Stimulated activated CD8-positive, alpha-beta memory T cell treated with anti-CD3 and anti-CD28 coated beads, Interleukin-7, amount 100 ng/mL, for 1 hour (primary cell): ENCODE measurements at places on chromosomes 5 and 9.

DNA sequence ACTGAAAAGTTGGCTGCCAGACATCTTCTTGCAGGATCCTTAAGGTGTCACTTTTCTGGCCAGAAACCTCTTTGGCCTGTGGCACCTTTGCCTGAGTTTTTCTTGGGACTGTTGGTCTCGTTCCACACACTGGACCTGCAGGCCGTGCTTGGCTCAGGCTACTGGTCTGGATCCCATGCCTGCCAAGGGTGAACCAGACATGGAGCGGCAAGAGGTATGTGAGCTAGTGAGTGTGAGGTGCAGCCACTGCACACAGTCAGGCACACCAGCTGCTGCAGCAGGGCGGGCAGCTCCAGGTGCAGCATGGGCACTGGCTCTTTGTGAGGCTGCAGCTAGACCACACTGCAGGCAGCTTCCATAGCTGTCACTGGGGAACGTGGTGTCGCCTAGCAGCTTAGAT, 47.9 kb downstream of the NDUFAF2 start:
- no peak for DNase-seq

- DNase-seq, result no peak
These were observed 133.6 kb upstream of the CDKN2B start for GRCh38 chr9:22142671-22143070.

DNA sequence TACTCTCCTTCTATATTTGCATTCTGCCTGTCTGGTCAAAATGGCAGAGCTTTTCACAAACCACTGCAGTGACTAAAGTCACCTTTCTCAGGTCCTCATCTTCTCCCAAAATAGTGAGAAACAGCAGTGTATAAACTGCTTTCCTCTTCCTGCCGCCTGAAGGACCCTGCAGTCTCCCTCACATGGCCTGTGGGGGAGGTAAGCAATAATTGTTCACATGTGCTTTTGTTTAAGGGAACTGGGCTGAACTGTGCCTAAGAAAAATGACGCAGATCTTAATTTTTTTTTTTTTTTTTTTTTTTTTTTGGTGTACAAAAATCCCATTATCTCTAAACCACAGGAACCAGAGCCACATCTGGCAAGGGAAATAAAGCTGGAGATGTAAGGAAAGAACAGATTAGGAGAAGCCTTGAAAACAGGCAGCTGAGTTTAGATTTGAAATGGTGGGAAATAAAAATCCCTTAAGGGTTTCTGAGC, 131.7 kb upstream of the VLDLR start:
- DNase-seq, result no peak

- no peak for DNase-seq
These were observed 19.8 kb downstream of the TRIP13 start for GRCh38 chr5:912280-913091.

DNA sequence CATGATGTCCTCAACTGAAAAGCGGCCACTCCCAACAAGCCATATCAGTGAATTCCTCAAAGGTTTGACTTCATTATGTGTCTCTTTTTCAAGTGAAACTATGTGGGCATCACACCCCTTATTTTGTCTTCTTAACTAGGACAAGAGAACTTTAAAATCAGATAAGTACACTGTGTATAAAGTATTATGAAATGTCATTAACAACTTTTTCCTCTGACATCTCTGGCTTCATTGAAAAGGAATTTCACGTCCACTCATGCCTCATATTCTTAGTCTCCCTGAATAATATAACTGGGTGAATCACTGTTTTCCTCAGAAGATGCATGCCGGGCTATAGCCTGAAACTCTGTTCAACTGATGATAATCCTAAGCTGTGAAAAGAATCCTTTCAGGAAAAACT, 415.8 kb downstream of the ACTL7B start:
- DNase-seq, result no peak

- DNase-seq, result no peak
These were observed 285.2 kb downstream of the CDH12 start for GRCh38 chr5:22567983-22568382.

GRCh38 chr9:5582835-5583195, 46.1 kb upstream of the RIC1 start:
- no peak for DNase-seq

GRCh38 chr5:34487159-34487879, 168.8 kb upstream of the RAI14 start:
- no peak for DNase-seq

DNA sequence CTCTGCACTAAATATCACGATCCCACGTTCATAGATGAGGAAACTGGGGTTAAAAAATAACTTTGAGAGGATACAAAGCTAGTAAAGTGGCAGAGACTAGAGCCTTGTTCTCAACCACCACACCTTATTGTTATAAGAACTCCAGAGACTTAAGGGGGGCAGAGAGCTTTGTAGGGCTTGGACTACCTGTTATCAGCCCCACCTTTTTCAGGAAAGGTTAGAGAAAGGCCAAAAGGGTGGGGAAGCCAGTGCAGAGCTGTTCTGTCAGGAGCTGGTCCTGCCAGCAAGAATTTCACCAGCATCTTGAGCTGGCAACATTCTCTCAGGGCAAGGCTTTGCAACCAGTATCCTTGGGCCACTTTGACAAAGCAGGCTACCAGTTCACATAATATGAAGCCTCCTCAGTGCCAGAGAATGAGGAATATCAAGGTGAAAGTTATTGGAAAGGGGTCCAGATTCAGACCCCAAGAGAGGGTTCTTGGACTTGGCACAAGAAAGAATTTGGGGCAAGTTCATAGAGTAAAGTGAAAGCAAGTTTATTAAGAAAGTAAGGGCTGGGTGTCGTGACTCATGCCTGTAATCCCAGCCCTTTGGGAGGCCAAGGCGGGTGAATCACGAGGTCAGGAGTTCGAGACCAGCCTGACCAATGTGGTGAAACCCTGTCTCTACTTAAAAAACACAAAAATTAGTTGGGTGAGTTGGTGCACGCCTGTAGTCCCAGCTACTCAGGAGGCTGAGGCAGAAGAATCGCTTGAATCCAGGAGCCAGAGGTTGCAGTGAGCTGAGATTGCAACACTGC, 66.2 kb upstream of the CLINT1 start:
- no peak for DNase-seq

DNA sequence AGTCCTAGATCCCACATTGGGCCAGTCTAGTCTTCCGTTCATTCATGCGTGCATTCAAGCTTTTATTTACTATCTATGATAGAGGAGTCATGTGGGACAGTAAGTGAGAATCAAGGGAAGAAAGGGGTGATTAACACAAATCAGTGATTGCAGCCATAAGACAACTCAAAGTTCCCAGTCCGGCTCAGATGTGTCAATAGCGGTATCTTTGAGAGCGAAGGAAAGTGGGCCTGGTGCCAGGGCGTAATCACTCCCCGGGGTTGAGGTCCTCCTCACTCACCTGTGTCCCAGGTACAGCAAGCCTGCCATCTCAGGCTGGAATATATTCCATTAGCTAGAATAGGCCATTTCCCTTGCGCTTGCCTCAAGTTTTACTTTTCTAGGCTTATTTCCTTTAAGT, 196.3 kb downstream of the ATP10B start:
- no peak for DNase-seq

- no peak for DNase-seq
These were observed 7.7 kb upstream of the XPA start for GRCh38 chr9:97704851-97705250.

- DNase-seq, result no peak
These were observed 476.5 kb downstream of the SPATA31A7 start for GRCh38 chr9:61666310-61666709.

- no peak for DNase-seq
These were observed 13.6 kb downstream of the ARRDC3 start for GRCh38 chr5:91369480-91369879.

- DNase-seq, result no peak
These were observed 57.6 kb downstream of the PFDN1 start for GRCh38 chr5:140245341-140245740.

GRCh38 chr5:87048156-87048555, 219.5 kb upstream of the RASA1 start:
- DNase-seq, result no peak

GRCh38 chr9:123544007-123544827, 188.2 kb downstream of the CRB2 start:
- DNase-seq, result no peak

DNA sequence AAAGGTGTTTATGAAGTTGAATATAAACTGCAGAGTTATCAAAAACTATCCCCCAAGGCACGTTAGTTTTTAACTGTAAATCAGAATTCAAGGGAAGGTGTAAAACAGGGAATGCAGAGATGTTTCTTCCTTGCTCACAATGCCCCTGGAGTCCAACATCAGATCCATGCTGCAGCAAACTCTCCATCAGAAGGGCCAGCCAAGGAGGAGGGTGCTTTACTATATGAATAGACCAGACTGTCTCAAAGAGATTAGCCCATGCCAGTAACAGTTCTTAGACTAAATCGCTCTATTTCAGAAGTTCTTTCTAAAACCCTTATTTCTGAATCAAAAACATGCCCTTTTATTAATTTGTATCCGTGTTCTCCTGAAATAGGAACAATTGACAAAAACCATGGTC, 362.8 kb upstream of the RPS23 start:
- no peak for DNase-seq

DNA sequence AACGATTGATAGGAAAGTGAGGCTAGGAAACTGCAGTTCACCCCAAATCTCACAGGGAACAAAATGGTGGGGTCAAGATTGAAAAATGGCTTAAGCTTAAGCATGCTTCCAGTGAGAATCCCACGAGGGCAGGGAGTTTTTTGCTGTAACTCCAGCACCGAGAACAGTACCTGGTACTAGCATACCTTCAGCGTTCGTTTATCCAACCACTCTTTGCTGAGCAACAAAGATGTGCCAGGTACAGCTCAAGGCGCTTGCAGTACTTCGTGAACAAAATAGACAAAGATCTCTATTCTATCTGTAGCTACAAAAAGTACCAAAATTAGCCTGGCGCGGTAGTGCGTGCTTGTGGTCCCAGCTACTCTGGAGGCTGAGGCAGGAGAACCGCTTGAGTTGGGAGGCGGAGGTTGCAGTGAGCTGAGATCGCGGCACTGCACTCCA, 778 bp upstream of the PPP6C start:
- DNase-seq, result no peak

DNA sequence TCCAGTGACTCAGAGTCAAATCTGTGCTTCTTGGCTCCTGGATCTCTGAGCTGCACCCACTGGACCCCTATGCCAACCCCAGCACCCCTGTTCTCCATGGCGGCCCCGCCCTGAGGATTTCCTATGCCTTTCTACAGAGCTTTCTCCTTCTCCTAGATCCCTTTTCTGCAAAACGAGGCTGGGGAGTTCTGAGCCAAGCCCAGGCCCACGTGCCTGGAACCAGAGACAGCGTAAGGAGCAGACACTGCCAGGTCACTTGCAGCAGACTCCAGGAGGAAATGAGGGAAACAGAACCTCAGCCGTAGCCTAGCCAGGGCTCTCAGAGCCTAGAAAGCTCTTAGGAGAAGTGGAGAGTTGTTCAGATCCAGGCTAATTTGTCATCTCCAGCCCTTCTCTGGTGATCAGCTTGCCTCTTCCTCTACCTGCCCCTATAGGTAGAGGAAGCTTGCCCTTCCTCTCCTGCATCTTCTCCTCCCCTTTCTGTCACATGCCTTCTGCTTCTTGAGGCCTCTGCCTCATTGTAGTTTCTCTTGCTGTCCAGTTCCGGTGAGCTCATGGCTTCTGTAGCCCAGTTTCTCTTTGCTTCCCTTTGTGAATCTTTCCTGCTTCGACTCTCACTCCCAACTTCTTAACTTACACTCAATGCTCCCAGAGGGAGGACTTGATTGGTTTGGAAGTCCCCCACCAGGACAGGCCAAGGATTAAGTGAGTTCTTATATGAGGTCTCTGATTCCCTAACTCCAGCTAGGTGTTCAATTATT, 163.4 kb downstream of the RGS3 start:
- DNase-seq, result no peak

GRCh38 chr5:11054014-11054413, 293.0 kb upstream of the DAP start:
- DNase-seq, result no peak

GRCh38 chr5:121251954-121252353, 599.7 kb upstream of the FTMT start:
- DNase-seq, result no peak

DNA sequence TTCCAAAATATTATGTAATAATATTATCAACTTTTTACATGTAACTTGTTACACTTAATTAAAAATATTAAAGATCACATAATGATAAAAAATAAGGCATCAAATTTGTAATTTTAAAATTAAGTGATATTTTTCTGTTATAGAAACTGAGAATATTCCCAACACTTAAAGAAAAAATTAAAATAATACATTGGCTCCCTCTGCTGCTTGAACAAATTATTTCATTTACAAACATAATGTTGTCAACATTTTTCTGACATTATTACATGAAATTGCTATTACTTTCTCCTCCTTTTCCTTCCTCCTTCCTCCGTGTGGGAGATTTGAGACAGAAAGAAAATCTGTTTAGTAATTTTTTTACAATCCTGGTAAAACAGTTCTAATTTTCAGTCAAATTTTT, 42.3 kb downstream of the RNF180 start:
- no peak for DNase-seq

GRCh38 chr5:40172721-40173120, 507.0 kb upstream of the PTGER4 start:
- no peak for DNase-seq

DNA sequence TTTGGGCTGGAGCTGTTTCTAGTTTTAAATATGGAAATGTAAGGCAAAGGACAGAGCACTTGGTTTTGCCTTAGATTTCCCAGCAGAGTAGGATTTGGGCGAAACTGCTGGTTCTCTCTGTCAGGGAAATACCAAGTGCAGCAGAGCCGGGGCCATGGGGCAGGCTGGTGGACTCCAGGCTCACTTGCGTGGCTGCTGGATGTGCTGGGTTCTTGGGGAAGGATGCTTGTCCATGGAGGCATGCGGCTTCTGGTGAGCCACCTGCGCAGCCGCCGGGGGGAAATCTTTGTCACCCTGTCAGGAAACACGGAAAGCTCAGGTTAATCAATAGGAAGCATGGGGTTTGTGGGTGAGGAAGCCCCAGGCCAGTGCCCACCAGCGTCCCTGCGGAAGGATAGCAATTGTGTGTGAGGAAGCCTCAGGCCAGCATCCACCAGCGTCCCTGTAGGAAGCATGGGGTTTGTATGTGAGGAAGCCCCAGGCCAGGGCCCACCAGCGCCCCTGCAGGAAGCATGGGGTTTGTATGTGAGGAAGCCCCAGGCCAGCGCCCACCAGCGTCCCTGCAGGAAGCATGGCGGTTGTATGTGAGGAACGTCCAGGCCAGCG, 80.1 kb downstream of the DAP start:
- no peak for DNase-seq

GRCh38 chr5:157283434-157283833, 17.5 kb downstream of the CYFIP2 start:
- no peak for DNase-seq

DNA sequence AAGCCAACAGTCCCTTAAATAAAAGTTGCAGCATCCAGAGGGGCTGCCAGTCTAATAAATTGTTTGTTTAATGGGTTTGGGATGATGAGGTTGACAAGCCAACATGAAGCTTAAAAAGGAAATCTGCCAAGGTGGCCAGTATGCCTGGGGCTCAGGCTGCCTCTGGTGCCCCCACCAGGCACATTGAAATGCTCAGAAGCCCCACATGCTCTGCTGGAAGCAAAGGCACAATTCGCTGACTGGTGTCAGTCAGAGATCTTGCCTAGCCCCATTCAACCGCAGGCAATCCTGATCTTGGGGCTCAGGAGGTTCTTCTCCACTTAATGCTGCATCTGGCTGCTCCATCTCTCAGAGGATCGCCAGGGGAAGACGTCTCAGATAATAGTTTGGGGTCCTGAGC, 44.2 kb upstream of the TCERG1 start:
- no peak for DNase-seq
